ENCODE measurements at places on chromosomes 16 and 17. TPM values are rescaled to one million over a fixed set of nuclear protein-coding genes. Genes with fewer than 3 reads are reported as not detected.
A peak's percentile ranks its signal among the peaks of the same experiment; 100 is the strongest.

ENPP7 gene
- total RNA-seq: 0.34 TPM

DNA sequence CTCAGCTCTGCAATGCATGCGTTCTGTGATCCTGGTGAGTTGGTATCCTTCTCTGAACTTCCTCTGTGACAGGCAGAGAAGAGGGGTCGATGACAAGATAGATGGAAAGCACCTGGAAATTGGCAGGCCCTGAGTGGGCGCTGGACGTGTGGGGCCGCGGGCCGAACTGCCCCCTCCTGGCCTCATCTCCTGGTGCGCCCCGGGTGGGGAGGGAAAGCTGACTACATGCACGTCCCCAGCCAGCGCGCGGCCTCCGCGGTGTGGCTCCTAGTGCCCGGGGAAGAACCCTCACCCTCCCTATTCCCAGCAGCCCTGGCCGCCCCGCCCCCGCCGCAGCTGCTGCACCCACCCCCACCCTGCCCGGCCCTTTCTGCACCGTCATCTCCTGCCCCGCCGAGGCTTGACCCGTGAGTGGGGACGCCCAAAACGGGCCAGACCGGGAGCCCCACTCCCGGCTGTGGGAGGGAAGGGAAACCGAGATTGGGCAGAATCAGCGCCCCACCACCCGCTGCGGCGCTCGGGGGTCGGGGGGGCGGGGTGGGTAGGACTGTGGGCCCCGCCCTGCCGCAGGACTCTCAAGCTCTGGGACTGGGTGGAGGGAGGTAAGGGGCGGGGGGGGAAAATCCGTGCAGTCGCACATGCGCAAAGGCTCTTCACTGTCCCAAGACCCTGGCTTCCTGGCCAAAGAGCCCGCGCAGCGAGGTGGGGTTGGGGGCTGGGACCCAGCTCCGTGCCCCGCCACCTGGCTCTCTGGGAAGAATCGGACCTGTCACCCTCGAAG, at the start of gene NOL3:
TSS of gene NOL3 (plus strand) at position 371 of the 781 bp plus-strand sequence.
- DNase-seq: peak; percentile 94

DNA sequence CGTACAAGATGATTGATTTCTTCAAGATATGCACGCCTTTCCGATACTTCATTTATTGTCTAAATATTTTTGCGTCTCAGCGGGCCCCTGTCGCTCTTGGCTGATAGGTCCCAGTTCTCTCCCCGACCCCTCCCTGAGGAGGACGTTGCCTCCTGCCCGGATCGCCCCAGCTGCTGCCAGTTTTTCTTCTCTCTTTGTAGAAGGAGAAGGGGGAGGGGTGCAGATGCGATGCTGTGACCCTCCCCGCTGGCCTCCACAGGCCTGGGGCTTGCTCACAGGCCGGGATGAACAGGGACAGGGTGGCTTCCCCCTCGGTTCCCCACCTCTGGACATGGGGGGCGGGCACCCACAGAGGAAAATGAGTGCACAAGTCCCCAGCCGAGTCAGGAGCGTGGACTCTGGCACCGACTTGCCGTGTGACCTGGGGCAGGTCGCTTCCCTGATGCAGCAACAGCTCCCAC, 53.6 kb upstream of the ZC3H18 start:
- DNase-seq: no peak

DNA sequence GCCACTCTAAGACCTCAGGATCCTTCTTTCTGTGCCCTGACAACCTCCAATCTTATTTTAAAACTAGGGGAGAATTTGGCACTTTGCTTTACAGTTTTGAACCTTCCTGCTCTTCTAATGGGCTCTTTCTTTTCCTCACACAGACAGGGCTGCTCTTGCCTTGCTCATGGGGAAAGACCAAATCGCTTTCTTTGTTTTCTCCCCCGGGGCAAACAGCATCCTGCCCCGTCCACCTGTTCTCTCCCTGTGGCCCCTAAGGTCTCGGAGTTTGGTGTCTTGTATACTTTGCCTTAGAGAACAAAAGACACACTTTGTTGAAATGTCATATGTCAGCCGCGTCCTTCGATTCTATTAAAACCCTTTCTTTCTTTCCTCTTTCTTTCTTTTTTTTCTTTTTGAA, 306.7 kb upstream of the SALL1 start:
- no peak for DNase-seq

- DNase-seq: peak; percentile 82
Measured at GRCh38 chr16:70770626-70771552, 30.1 kb downstream of the VAC14 start.

DNA sequence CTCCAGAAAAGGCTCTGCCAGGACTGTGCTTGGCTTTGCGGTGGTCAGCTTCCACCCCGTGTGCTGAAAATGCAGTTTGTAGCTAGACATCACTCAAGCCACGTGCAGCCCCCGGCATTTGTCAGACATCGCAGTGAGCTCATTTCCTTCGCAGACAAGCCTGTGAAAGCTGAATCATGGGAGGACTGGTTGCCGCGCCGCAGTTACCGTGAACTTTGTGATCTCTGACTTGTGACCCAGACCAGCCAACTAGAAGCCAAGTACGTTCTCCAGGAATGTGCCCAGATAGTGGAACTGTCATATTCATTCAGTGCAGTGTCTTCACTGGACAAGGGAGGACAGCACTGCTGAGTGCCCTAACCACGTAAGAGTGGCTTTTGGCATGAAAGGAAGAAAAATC, 58.1 kb downstream of the NDE1 start:
- no peak for DNase-seq

- peak; percentile 42 for DNase-seq
Measured at GRCh38 chr16:1932050-1933028, 10.7 kb downstream of the MSRB1 start.

- no peak for DNase-seq
Measured at GRCh38 chr17:1942066-1942365, 83.1 kb downstream of the RTN4RL1 start.

DNA sequence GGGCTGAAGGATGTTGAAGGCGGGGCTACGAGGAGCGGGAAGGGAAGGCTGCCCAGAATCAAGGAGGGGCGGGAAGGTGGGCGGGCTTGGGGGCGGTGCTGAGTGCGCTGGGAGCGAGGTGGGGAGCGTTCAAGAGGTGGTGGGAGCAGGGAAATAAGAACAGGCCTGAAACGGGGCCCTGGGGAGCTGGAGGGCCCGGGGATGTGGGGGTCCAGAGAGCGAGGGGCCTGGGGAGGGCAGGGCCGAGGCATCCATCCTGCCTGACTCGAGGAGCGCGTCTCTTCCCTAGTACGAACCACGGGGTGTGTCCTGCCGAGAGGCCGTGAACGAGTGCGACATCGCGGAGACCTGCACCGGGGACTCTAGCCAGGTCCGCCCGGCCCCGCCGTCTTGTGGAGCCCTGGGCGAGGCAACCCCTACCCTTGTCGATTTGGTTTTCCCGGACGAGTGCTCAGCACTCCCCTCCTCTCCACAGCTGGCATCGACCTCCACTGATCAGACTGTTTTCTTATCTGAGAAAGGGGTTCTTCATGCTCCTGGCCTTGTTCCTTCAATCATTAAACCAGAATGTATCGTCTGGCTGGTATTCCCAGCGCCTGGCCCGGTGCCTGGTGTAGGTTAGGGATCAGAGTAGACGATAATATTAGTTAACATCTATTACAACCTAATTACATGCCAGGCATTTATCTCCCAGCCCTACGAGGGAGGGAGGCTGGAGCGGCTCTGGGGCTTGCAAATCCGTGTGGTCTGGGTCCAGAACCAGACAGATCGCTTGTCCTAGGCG, 17.2 kb downstream of the ADAM11 start:
- DNase-seq: peak; percentile 100

GRCh38 chr16:4696905-4697847, 3.8 kb downstream of the NUDT16L1 start:
- no peak for DNase-seq

DNA sequence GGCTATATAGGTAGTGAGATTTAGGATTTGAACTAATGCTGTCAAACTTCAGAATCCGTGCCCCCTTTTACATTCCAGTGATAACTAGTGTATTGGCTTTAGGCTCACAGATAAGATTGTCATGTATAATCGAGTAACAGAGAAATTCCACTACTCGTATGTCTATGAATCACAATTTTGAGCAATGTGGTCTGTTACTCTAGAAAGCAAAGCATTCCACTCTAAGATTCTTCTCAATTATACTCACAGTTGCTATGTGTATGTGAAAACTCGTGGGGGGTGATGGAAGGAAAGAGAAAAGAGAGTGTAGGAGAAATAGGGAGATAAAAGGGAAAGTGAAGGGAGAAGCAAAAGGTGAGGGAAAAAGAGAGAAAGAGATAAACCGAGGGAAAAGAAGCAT, 1175.1 kb upstream of the GOT2 start:
- no peak for DNase-seq
